ENCODE measurements at places on chromosomes 3 and 15.
A peak's percentile ranks its signal among the peaks of the same experiment; 100 is the strongest.

GRCh38 chr3:37773471-37773870 lies 88.2 kb upstream of the CTDSPL start:
- no peak for DNase-seq

GRCh38 chr15:91801836-91802534 lies 51.5 kb upstream of the SLCO3A1 start:
- no peak for DNase-seq

DNA sequence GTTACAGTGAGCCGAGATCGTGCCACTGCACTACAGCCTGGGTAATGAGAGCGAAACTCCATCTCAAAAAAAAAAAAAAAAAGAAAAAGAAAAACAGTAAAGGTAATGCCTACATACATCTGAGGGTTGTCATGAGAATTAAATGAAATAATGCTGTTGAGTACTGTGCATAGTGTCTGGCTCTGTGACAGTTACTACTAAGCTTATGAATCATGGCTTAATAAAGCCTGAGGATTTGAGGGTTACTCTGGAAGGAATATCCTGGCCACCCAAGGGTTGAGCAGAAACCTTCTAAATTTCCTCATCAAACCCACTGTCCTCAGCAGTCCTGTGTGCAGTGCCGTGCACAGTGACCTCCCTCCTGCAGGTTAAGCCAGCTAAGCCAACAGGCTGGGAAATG lies 26.8 kb upstream of the ELP6 start:
- DNase-seq: no peak

- DNase-seq: no peak
Observed at GRCh38 chr3:133463347-133463860, 63.5 kb downstream of the BFSP2 start.

- no peak for DNase-seq
Observed at GRCh38 chr3:147391781-147392624, 14.3 kb downstream of the ZIC4 start.

- DNase-seq: no peak
Observed at GRCh38 chr3:82306189-82306588, 544.7 kb upstream of the GBE1 start.

DNA sequence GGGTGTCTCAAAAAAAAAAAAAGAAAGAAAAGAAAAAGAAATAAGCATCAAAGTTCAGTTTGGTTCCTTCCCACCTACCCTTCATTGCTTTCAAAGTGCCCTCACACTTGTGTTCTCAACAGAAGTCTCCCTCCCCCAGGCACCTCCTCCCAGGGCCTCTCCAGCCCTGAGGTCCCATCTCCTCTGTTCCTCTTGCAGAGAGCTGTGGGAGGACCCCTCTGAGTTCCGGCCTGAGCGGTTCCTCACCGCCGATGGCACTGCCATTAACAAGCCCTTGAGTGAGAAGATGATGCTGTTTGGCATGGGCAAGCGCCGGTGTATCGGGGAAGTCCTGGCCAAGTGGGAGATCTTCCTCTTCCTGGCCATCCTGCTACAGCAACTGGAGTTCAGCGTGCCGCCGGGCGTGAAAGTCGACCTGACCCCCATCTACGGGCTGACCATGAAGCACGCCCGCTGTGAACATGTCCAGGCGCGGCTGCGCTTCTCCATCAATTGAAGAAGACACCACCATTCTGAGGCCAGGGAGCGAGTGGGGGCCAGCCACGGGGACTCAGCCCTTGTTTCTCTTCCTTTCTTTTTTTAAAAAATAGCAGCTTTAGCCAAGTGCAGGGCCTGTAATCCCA lies 6.1 kb downstream of the CYP1A2 start:
- DNase-seq: no peak

- no peak for DNase-seq
Observed at GRCh38 chr15:91456251-91456718, 356.2 kb downstream of the SV2B start.

DNA sequence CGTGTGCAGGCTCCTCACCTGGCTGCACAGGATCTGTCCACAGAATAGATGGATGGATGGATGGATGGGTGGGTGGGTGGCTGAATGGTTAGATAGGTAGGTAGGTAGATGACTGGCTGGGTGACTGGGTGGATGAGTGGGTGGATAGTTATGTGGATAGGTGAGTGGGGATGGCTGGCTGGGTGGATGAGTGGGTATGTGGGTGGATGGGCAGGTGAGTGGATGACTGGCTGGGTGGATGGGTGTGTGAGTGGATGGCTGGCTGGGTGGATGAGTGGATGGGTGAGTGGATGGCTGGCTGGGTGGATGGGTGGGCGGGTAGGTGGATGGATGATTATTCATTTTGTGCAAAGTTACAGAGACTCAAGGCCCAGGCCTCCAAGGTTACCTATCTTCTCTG lies 172.9 kb upstream of the CTDSPL start:
- no peak for DNase-seq

DNA sequence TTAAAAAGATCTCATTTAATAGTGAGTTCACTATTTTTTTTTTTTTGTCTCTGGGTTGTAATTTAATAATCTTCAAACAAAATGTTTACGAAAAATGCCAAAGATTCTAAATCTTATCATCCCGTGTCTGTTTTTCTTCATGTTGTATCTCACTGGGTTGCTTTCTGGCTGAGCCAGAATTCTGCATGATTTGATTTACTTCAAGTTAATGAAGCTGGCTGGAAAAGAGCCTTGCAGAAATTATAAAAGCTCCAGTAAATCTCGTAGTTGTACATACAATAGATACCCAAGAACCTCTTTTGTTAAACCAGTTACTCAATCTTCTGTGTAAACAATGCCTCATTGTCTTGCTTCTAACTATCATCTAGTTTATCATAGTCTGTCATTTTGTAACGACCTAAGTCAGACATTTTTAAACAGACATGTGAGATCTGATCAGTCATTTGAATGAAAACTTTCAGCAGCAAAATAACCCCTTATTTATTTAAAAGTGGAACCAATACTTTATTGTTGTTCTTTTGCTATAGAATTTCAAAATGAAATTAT lies 249.0 kb downstream of the MCTP2 start:
- DNase-seq: no peak

DNA sequence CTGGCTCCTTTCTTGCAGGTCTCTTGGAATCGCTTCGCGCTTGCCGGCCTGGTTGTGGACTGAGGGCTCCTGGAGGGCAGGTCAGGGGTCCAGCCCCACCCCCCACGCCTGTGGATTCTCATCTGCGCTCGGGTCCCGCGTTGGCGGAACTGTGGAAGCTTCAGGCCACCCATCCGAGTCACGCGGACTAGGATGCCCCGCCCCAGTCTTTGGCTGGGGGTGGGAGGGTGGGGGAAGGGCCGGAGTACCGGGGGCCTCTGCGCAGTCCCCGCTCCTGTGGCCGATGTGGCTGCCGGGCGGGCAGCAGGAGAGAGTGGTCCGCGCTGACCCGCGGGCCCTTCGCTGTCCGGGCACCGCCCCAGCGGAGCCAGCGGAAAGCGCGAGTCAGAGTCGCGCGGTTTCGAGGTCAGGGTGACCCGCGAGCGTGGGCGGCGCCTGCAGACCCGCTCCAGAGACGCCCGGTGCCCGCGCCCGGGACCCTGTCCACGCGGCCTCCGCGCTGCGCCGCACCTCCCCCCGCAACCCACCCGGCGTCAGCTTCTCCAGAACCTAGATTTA lies 114.2 kb downstream of the KLF13 start:
- DNase-seq: peak; percentile 53

DNA sequence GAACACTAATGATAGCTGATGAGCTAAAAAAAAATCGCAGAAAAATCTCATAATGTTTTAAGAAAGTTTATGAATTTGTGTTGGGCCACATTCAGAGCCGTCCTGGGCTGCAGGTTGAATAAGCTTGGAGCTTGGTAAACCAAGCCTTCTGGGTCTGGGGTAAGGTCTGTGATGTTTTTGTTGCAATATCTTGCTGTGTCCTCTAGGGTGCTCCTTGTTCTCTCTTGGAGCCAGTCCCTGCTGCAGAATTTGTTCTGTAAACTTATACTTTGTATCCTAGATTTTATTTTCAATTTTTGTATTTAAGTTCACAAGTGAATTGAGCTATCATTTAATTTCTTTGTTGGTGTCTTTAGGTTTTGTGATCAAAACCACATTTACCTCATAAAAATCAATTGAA lies 143.7 kb downstream of the NR1D2 start:
- no peak for DNase-seq

GRCh38 chr3:39398700-39399099 lies 7.8 kb upstream of the RPSA start:
- no peak for DNase-seq

DNA sequence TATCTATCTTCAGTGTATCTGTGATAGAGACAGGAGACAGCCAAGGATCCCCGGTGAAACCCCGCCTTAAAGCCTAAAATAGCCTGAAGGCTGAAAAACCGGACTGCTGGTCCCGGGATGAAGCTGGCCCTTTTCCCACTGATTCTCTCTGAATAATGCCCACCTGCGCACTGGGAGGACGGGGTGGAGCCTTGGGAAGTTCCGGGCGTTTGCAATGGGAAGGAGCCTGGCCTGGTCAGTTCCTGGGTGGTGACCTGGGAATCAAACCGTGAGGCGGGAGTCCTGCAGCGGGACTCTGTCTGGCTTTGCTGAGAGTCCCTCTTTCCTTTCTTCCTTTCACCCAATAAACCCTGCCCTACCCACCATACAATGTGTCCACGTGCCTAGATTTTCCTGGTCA lies 157.9 kb downstream of the C3orf38 start:
- DNase-seq: no peak

DNA sequence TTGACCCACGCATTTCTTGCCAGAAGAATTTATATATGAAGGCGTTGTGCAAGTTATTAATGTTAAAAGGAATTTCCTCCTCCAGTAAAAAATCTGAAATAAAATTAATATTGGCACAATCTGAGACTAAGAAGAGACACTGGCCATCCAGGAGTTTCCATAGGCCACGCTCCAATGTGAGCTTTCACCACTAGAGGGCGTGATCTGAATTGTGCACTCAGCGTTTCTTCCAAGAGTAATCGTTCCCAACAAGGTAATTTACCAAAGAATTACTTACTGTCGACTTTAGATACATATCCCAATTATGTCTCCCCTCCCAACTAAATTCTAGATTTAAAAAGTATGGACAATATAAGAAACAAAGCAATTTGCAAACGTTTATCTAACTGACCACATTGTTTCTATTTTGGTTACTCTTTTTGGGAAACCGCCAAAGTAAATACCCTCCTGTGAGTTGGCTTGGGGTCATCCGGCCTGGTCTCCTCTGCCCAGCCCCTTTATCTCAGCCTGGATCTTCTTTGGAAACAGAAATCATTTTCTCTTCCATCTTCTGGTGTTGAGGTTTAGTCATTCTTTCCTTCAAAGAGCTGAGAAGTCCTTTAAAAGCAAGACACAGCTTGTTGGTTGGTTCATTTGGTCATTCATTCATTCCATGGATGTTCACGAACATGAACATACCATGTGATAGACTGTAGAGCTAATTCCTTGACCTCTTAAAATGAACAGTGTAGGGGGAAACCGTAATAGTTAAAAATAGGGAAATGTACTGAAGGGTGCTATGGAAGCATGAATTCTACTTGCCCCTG lies 26.2 kb downstream of the POLR2M start:
- DNase-seq: no peak

DNA sequence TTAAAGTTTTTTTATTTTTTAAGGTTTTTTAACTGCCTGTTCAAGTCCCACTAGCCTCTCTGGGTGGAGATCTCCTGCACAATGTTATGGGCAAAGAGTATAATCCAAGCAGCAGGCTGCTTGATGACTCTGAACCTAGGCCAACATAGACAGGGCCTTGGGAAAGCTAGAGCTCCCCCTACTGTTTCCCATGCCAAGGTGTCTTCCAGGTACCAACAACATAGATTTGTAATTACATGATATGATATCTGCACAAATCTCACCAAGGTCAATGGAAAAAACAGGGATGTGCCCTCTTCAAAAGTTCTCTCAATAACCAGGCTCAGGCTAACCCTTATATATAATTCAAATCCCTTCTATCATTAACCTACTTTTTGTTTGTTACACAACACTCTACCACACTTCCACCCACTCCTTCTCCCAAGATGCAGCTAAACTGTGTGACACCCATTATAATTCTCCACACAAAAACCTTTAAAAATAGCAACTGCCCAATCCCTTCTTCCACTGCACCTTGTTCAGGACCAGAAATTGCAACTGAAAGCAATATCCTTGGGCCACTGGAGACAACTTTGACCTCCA lies 43.8 kb downstream of the RBM15B start:
- no peak for DNase-seq

DNA sequence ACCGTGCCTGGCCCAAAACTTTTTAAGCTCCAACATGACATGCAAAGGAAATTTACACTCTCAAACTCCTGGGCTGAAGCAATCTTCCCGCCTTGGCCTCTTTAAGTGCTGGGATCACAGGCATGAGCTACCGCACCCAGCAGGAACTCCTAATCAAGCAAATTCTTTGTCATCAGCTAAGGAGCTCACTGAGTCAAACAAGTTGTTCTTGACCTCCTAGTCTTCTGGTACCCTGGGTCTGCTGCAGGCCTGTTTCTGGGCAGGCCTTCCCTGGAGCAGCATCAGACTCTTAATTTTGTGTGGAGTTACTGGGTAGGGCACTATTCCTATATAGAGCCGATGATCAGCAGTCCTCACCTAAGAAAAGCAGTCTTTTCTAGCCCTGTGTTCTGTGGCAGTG lies 68.4 kb upstream of the FLNB start:
- DNase-seq: no peak

GRCh38 chr15:74206801-74207281 lies 4.3 kb upstream of the STRA6 start:
- no peak for DNase-seq

DNA sequence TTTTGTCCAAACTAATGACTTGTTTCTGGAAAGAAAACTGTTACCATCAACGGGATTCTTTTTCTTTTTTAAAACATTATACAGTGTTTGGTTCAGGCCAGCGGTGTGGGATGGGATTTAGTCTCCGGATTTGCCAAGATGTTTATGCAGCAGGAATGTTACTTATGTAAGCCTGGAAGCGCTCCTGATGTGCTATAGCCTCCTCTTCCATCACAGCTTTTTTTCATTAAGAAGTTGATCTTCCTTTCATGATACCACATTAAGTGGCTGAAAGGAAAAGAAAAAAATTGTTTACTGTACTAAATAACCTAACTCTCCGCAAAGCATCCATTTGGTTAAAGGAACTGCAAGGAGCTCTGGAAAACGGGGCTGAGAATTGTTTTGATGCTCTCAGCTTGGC lies 120.5 kb upstream of the ALDH1A3 start:
- DNase-seq: no peak

DNA sequence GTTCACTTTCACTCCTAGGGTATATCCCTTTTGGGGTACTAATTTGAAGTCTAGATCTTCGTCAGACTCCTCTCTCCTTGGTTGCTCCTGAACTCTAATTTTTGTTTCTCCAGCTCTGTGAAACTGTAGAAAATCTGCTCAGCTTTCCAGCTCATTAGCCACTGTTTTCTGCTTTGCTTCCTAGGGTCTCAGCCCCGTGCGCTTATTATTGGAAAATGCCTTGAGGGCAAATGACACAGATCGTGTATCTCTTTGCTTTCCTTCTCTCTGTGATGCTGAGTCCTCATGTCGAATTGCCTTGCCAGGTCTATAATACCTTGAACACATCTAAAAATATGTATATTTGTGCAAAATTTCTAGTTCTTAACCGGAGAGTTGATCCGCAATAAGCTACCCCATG lies 731.1 kb downstream of the EDEM1 start:
- no peak for DNase-seq

GRCh38 chr15:42911058-42911592 lies 9.5 kb downstream of the TTBK2 start:
- DNase-seq: no peak
